ENCODE measurements at places on chromosomes 7 and 10.

- DNase-seq: no peak
These were observed 11.8 kb downstream of the BTBD16 start for GRCh38 chr10:122282909-122283308.

GRCh38 chr7:47454974-47455871 lies 126.7 kb downstream of the TNS3 start:
- DNase-seq: no peak

DNA sequence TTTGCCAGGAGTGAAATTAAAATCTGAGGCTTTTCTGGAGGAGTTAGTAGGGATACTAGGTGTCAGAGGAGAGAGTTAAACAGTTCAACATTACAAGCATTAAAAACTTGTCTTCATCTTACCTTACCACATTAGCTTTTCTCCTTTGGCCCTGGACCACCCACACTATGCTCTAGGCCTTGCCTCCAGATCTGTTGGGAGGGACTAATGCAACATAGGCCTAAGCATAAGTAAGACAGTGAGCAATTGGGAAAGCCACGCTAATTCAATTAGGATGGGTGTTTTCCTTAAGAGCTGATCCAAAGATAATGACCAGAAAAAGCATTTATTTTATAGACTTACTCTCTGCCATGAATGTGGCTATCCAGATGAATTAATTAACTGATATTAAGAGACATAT lies 158.9 kb downstream of the ELMO1 start:
- DNase-seq: no peak

GRCh38 chr10:73591935-73592699 lies 975 bp upstream of the USP54 start:
- no peak for DNase-seq

DNA sequence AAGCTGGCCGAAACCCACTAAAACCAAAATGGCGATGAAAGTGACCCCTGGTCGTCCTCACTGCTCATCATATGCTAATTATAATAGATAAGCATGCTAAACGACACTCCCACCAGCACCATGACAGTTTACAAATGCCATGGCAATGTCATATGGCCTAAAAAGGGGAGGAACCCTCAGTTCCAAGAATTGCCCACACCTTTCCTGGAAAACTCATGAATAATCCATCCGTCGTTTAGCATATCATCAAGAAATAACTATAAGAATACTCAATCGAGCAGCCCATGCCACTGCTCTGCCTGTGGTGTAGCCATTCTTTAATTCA lies 422.0 kb downstream of the CALN1 start:
- no peak for DNase-seq

- no peak for DNase-seq
These were observed 7.6 kb downstream of the CUBN start for GRCh38 chr10:17122052-17122451.

Measured in stimulated activated CD4-positive, alpha-beta T cell treated with anti-CD3 and anti-CD28 coated beads, Interleukin-2, amount 100 ng/mL, for 4 hours (primary cell).